Stimulated activated CD4-positive, alpha-beta T cell treated with anti-CD3 and anti-CD28 coated beads, Interleukin-1b, Interleukin-23, amount 100 ng/mL, for 4 hours (primary cell): ENCODE measurements at places on chromosomes 5 and 9.

DNA sequence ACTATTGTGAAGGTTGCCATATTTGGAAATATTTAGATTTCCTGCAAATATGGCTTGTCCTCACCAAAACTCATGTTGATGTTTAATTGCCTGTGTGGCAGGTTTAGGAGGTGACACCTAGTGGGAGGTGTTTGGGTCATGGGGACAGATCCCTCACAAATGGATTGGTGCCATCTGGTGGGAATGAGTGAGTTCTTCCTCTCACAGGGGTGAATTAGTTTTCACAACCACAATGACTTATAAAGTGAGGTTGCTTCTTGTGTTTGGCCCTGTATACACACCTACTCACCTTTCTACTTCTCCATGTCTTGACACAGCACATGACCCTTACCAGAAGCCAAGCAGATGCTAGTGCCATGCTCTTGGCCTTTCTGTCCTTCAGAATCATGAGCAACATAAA lies 41.1 kb downstream of the ISOC1 start:
- no peak for DNase-seq

DNA sequence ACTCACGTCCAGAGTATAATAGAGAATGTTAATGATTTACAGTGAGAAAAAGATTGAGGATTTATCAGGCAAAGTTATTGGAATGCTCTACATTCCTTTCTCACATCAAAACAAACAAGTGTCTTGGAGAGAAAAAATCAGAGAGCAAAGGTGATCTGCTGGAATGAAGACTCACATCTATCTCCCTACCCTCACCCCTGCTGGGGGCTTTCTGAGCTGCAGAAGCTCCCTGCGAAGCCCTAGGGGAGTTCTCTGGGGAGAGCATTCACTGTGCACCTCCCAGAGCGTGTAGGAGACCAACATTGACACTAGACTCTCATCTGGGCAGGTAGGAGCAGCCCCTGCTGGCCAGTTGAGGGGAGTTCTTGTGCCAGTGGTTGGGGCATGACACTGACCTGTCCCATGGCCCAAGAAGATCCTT lies 76.6 kb upstream of the ADAMTS16 start:
- DNase-seq = no peak

GRCh38 chr9:12993466-12993865 lies 218.6 kb downstream of the LURAP1L start:
- DNase-seq = no peak

- no peak for DNase-seq
Observed at GRCh38 chr9:124016175-124017050, 4.8 kb downstream of the LHX2 start.

DNA sequence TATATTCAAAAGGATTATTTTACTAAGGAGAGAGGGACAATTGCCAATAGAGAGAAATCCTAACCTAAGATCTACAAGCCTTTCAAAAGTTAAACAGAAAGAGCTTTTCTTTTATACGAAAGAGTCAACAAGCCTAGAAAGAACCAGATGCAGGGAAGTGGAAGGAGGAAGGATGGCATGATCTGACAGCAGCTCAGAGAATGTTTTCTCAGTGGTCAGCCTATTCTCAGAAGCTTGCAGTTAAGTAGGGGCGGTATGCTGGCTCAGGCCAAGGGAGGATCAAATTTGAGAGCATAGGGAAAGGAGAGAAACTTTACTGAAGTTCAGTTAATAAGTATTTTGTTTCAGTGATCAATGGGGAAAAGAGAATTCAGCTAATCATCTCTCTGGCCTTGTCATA lies 88.0 kb upstream of the FTMT start:
- DNase-seq = no peak

- DNase-seq = no peak
Observed at GRCh38 chr5:93611273-93611975, 28.4 kb downstream of the NR2F1 start.

GRCh38 chr5:57939771-57940170 lies 457.2 kb upstream of the ACTBL2 start:
- no peak for DNase-seq

DNA sequence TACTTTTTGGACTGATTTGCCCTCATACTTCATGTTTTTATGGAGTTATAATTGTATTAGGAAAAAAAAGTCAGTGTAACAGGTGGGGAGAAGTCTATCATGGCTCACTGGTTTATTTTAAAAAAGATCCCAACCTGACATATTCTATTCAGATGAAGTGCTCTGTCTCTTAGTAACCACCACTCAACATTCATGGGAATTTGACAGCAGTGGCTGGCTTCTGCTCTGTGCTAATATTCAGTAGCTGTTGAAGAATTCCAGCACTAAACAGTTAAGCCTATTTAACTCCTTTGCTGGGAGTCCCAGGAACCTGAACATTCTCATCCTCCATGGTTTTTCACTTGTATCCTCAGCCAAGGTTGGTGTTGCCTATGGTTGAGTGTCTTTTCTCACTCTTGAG lies 23.1 kb downstream of the CMYA5 start:
- no peak for DNase-seq
